ENCODE measurements at places on chromosomes 2 and 18.

GRCh38 chr18:54742659-54743604 lies 85.3 kb upstream of the RAB27B start:
- no peak for DNase-seq

DNA sequence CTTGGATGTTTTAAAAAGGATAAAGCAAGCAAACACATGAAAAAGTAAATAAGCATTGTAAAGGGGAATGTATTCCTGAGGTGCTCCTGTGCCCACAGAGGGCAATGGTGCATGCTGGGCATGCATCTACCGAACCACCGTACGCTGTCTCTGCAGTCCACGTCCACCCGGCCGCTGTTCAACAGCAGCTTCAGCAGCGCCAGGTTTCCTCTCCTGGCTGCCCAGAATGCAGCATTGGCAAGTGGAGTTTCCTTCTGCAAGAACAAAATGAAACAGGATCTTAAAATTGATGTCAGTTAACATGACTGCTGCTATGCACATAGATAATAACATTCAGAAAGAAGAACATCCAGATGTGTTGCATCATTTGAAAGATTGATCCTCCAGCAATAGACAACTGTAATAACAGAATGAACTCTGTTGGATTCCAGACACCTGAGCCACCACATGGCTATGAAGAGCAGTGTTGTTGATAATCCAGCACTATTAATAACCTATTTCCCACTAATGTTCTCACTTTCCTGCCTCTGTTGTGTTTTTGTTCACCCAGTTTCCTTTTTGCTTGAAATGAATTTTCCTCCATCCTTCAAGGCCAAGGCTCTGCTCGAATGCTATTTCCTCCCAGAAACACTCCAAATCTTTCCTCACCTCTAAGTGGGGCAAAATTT lies 13.6 kb downstream of the ANKRD29 start:
- DNase-seq: no peak

GRCh38 chr2:118833716-118834439 lies 13.6 kb downstream of the EN1 start:
- no peak for DNase-seq

DNA sequence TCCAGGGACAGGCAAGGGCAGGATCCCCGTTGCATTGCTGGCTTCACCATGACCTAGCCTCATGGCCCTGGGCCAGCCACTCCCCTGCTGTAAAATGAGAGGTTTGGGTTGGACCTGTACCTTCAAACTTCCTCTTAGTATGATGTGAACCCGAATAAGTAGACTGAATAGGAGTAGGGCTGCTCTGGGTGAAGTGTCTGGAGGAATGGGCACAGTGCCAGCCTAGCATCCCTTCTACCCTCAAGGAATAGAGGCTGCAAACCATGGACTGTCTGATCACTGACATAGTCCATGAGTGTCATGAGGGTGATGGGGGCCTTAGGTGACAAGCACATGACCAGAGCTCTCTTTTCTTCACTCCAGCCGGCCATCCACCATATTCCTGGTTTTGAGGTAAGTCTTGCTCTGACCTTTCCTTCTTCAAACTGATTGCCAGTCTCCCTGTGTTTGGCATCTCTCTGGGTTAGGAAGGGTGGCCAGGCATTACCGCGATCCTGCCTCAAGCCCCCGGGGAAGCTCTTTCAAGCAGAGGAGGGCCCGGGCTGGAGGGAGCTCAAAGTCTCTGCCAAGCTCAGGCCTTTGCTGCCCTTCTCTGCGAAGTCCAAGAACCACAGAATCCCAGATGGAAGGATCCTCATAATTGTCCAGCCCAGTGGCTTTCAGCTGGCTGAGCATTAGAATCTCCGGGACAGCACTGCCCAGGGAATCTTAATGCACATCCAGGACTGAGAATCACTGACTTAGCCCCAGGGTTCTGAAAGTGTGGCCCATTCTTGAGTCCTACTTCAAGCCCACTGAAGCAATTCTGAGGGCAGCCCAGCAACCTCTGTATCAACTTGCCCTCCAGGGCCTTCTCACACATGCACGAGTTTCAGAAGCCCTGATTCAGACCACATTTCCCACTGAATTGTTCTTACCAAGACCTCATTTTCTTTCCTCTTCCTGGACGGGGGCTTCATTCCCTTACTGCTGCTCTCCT lies 148.1 kb downstream of the DYSF start:
- no peak for DNase-seq

GRCh38 chr2:17799301-17800120 lies 16.7 kb upstream of the MSGN1 start:
- no peak for DNase-seq

DNA sequence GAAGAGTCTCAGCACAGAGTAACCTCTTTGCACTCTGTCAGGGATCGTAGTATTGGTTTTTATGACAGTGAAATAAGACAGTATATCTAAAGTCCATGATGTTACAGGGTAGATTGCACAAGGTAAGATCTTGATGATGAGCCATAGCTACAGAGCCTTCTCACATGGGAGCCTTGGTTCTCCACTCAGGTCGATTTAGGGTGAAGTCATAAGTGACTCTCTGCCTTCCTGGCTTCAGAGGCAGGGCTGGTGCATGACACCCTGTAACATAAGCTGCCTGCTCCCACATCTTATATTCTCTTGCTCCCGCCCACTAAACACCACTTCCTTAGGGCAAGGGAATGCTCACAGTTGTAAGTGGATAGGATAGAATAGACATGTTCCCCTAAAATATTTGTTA lies 13.3 kb downstream of the DAPL1 start:
- no peak for DNase-seq

DNA sequence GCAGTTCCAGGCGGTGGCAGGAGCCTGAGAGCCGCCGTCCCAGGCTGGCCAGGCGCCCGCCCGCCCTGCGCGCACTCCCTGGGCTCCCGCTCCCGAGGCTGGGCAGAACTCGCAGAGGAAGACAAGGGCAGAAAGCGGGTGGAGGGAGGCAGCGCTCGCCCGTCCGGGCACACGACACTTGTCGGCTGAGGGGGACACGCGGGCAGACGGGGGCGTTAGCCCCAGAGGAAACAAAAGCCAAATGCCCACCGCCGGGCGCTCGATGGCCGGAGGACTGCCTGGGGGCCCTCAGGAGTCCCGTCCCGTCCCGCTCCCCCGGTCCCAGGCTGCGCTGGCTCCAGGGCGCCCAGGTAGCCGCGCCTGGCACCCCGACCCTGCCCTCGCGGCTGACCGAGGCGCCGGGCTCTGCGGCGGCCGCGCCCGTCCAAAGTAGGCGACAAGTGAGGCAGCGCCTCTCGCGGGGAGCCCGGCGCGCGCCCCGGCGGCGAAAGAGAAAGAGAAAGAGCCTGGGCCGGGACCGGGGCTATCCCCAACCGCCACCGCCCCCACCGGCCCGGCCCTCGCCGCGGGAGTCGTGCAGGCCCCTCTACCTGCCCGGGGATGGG lies 491 bp downstream of the L3MBTL4 start:
- no peak for DNase-seq

DNA sequence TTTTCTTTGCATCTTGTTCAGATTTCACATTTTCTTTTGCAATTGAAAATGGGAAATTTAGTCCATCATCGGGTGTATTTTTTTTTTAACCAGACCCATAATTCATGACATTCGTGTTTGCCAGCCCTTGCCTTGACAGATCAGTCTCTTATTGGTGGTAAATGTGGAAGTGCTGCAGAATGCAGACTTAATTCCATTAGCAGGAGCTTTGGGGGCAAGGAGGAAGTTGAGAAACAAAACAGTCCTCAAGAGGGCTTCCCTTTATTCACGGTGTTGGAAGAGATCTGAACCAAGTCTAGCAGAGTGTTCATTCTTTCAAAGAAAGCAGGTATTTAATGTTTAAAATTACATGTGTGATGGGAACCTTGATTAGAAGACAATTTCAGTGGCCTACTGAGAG lies 16.6 kb upstream of the RPE start:
- DNase-seq: no peak

- DNase-seq: no peak
Observed at GRCh38 chr18:11021477-11021876, 127.9 kb downstream of the PIEZO2 start.

GRCh38 chr2:224952936-224953657 lies 89.2 kb downstream of the DOCK10 start:
- no peak for DNase-seq
